Activated naive CD4-positive, alpha-beta T cell treated with anti-CD3 and anti-CD28 coated beads for 36 hours (primary cell): ENCODE measurements at places on chromosomes 12 and 14. TPM values are rescaled to one million over a fixed set of nuclear protein-coding genes. Genes with fewer than 3 reads are reported as not detected.

DNA sequence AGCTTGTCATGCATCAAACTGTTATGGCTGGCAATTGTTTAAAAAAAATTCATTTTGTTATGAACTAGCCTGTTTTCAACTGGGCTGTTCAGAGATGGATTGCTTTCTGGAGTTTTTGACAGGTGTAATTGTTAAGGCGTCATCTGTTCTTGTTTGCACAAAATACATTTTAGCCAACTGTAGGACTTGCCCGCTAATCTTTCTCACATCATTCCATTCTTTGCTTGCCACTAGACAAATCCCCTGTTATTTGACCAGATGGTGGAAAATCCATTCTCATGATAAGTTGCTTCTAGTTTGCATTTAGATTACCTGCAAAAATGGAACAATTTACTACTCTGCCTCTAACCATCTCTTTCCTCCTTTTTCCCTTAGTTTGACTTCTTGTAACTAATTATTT, 114.3 kb downstream of the NPAS3 start:
- DNase-seq: no peak

BDKRB1 gene
- not detected for total RNA-seq

GRCh38 chr12:53221203-53222080, 10.6 kb downstream of the RARG start:
- peak; percentile 47 for DNase-seq

C12orf43 gene
- total RNA-seq: 15.0 TPM

- DNase-seq: no peak
Measured at GRCh38 chr14:57816568-57817284, 49.2 kb downstream of the SLC35F4 start.

DNA sequence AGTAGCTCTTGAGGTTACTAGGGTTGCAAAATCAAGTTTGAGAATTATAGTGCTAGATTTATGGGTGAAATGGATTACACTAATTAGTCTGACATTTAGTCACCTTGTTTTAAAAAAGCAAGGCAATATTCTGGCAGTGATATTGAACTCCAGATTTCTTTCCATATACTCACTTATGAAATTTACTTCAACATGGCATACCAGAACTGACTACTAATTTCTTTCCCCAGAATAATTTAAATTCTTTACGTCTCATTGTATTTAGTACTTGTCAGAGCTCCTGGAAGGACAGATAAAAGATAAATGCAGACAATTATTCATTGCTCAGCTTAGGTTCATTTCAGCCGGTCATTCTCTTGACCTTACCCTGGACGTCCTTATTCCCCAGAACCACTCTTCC, 24.3 kb downstream of the EMP1 start:
- no peak for DNase-seq

AJUBA gene
- total RNA-seq: 2.1 TPM

- DNase-seq: no peak
Measured at GRCh38 chr12:129530517-129530916, 373.3 kb downstream of the TMEM132D start.
